ENCODE measurements at places on chromosomes 6 and 20.
A peak's percentile ranks its signal among the peaks of the same experiment; 100 is the strongest.

DNA sequence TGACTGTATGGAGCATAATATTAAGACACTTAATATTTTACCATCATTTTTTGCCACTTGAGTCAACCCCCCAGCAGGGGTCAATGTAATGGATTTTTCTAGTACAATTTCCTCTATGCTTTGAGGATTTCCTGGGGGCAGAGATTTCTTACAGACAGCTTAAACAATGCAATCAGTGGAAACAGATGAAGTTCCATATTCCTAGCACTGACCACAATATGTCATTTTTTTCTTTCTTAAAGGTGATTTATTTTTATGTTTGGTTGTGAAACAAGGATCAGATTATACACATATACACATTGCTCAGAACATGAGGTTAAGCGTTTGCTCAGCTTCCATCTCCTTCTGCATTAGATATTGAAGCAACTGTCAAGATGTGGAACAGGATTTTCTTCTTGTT, 82.0 kb upstream of the ID4 start:
- no peak for DNase-seq

- DNase-seq = no peak
These were observed 24.2 kb upstream of the SGK1 start for GRCh38 chr6:134341999-134342567.

- no peak for DNase-seq
These were observed 3.9 kb upstream of the NKX2-2 start for GRCh38 chr20:21517566-21518277.

DNA sequence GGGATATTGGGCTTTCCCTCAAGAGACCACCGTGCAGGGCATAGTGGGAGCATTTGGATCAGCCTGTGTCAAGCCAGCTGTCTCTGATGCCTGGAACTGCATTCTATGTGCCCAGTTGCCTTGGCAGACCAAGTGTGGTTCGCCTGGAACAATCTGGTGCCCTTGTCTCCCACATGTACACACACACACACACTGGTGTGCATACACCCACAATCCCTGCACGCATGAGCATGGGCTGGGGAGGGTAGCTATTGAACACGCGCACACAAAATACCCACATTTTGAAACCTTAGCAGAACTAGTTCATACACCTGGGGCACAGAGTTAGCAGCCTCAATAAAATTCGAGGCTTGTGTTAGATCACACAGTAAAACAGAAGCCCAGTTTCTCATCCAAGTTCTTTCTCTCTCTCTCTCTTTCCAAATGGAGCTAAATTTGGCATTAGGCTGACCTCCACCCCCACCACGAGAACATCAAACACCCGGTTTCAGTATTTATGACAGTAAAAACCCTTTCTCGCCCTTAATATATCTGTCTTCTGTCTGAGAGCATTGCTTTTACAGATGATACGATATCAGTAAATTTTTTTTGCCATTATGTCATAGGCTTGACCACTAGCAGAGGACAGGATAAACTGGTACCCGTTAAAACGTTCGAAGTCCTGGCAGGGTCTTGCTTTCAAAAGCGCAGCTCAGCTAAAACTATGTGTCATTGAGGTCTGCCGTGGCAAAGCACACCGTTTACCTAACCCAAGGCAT, 18.2 kb upstream of the NFATC2 start:
- DNase-seq = no peak

GRCh38 chr6:36337814-36338213, 1.1 kb upstream of the BNIP5 start:
- DNase-seq = no peak

DNA sequence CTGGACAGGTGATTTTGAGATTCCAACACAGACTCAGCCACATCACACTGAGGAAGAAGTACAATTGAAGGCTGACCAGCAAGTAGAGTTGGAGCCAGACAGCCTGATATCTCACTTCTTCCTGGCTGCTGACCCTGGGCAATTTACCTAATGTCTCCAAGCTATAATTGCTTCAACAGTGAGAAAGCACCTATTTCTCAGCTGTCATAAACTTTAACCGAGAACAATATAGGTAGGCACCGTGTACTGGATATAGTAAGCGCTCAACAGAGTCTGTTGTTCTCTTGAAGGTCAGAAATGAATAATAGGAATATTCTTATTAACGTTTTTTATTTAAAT, 28.3 kb downstream of the STX7 start:
- no peak for DNase-seq

DNA sequence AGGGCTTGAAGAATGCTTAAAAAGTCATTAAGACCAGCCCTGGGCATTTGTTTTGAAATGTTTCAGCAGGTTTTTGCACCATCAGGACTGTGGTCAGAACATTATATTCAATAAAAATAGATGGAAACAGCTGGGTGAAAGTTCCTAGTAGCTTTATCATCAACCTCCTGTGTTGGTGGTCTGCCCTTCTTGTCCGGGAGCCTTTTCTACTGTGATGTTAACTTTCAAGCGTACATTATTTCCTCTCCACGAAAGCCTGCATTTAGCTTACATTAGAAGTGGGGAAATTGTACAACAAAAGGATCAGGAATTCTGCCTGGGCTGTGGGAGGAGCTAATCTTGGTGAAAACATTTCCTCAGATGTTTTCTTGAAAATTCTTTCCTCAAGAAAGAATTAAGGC, 71.1 kb downstream of the LAMA4 start:
- DNase-seq = no peak

DNA sequence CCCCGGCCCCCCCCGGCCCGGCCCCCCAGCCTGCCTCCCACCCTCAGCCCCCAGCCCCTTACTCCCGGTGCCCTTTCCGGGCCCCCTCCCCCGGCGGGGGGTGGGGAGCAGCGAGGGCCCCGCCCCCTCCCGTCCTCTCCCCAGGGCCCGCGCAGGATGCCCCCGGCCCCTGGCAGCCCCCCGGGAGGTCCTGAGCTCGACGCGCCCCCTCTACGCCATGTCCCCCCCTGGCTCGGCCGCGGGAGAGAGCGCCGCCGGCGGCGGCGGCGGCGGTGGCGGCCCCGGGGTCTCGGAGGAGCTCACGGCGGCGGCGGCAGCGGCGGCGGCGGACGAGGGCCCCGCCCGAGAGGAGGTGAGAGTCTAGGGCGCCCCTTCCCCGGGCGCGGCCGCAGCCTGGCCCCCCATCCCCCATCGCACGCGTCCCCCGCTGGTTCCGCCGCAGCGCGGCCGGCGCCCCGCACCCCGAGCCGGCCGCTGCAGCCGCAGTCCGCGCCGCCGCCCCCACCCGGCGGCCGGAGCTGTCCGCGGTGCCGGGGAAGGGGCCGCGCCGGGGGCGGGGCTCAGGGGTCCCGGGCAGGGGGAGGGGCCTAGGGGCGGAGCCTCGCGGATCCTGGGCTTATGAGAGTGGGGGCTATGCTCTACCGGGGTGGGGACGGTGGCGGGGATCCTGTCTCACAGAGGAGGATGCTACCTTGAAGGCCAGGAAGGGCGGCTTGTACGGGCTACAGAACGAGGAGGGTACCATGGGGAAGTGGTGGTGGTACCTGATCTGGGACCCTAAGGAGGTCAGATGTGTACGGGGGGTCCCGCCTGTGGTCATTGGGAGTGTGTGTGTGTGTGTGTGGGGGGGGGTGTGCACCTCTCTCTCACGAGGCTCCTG, 516 bp downstream of the TMEM151B start:
- peak; percentile 76 for DNase-seq

Measured in SK-N-DZ (cell line).